ENCODE measurements at places on chromosomes 16 and 17.

DNA sequence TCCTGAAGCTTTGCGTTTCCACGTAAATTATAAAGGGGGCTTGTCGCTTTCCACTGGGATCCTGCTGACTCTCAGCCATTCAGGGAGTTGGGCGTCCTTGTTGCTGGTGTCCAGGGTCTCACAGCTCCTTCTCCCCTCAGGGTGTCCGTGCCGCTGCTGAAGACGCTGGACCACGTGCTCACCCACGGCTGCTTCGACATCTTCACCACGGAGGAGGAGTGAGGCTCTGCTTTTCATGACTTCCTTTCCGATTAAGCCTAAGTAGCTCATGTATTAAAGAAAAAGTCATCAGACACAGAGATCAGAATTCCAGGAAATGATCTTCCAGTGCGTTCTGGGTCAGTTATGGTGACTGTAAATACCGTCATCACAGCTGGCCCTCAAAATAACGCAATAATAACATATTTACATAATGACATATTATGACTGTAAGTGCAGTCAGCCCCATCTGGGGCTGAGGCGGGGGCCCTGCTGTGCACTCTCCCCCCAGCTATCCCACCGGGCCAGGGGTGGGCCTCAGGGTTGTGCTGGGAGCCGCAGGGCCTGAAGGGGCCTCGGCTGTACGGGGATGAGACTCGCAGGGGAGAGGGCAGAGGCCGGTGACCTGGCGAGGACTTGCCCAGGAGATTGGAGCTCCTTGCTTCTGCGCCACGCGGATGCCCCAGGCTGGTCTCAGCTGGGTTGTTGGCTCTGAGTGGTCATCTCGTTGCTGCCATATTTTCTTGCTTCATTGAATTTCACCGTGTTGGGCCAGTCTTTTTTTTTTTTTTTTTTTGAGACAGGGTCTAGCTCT is 92.9 kb upstream of the ZNF750 start:
- DNase-seq, result no peak

- DNase-seq, result no peak
Measured at GRCh38 chr17:77450742-77451244, 310.0 kb downstream of the SEC14L1 start.

DNA sequence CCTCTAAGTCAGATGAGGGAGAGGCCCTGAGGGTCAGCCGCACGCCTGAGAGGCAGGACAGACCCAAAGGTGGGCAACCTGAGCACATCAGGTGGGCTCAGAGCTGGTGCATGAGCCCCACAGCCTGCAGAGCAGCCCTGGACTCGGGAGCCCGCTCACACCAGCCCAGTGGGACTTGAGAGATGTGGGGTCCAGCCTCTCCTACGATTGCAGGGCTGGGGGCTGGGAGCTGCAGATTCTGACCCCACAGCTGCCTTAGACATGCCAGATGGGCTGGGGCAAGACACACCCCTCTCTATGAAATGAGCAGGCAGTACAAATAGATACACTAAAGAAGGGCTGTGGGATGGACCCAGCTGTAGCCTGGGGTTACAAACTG is 77.1 kb upstream of the RBL2 start:
- DNase-seq, result no peak

DNA sequence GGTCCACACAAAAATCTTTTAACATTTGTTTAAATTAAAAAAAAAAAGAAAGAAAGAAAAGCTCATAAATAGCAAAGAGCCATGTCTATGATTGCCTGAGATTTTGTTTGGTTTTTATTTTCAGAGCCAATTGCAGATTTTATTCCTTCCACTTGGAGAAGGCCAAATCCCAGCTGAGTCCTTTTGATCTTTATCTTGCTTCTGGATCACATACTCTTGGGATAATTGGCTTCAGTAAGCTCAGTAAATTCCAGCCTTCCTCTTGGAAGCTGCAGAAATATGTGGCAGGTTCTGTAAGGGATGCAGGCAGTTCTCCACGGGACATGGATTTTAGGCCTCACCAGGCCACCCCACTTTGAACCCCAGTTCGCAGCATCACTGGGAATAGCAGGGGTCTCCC is 63.3 kb upstream of the TMC5 start:
- no peak for DNase-seq

GRCh38 chr16:58530179-58530578 is 14.9 kb downstream of the SETD6 start:
- DNase-seq, result no peak

- no peak for DNase-seq
Measured at GRCh38 chr17:66727634-66728570, 107.0 kb upstream of the CACNG5 start.

DNA sequence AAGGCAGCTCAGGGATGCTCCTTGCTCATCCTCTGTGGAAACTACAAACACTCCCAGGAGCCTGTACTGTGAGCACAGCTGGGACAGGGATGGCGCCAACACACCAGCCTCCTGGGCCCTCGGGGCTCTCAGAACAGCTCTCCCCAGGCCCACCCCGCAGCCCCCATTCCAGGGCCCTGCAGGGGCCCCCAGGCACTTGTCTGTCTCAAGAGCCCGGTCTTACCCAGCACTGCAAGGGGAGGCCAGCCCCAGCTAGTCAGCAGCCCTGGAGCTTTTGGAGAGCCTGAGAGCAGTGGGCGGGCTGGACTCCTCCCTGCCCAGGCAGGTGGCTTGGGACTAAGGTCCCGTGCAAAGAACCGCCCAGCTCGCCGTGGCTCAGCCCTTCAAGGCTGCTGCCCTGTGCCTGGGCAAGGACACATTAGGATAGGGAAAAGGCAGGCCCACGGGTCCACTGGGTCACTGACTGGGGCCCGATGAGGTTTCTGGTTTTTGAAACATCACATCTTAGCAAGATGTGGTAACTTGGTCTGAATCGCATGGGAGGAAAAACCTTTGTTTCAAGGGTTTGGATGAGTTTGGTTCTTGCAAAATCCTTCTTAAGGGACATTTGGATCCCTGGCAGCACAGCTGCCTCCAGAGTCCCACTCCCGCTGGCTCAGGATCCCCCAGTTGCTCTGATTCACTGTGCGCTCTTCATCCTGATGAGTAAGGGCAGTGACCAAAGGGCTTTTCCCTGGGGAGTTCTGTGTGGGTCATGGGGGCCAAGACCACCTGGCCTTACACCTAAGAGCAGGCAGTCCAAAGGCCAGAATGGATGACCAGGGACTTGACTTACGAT is 2.8 kb downstream of the DNASE1L2 start:
- no peak for DNase-seq

- DNase-seq, result no peak
Measured at GRCh38 chr17:65593092-65593854, 31.8 kb upstream of the AXIN2 start.

- DNase-seq, result no peak
Measured at GRCh38 chr16:4733747-4734062, 366 bp downstream of the ANKS3 start.

GRCh38 chr16:64397042-64397441 is 724.8 kb downstream of the CDH11 start:
- no peak for DNase-seq
